ENCODE measurements at places on chromosomes 3 and 15.

DNA sequence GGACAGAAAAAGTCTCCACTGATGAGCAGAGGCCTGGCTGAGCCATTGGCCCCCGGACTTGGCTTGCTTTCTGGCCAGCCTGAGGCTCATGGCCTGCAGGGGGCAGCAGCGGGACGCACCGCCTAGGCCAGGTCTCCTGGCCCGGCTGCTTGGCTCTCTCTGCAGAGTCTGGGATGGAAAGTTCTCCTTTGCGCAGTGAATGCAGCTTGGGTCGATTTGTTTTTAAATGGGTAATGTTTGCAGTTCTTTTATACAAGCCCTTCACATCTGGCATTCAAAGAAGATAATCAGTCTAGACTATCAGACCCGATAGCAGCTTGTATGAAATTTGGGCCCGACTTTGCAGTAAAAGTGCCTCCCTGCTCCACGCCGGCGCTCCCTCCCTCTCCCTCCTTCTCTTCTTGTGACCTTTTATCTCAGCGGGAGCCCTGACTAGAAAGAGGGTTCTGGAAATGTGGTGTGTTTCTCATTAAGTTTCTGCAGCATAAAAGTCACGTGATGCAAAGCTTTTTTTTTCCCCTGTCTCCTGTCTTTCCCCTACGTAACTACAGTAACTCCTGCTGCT, 59.9 kb downstream of the ZNF621 start:
- DNase-seq, result peak; percentile 73

DNA sequence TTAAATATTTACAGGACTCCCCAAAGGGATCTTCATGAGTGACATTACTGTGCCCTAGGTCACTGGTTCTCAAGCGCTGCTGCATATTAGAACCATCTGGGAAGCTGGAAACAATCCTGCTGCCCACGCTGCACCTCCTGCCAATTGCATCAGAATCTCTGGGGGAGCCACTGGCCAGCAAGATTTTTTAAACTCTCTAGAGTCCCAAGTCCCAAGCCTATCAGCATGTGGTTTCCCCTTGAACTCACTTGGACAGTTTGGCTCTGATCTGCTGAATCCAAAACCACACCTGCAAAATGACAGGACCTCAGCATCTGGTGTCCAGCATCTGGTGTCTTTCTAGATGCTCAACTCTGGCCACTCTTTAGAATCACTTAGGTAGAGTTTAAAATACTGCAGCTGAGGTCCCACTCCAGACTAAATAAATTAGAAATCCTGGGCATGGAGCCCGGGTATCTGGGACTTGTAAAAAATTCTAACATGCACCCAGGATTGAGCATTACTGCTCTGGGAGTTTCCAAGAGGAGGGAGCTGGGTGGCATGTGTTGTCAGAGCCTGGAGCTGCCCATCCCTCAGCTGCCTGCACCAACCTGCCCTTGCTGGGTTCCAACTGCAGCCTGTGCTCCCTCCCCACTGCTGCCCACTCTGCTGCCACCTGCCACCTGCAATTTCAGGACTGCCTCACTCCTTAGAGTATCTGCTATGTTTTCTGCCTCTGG, 311.3 kb downstream of the SLC9A9 start:
- DNase-seq, result no peak

- DNase-seq, result no peak
Observed at GRCh38 chr3:185716436-185717108, 108.3 kb downstream of the IGF2BP2 start.

DNA sequence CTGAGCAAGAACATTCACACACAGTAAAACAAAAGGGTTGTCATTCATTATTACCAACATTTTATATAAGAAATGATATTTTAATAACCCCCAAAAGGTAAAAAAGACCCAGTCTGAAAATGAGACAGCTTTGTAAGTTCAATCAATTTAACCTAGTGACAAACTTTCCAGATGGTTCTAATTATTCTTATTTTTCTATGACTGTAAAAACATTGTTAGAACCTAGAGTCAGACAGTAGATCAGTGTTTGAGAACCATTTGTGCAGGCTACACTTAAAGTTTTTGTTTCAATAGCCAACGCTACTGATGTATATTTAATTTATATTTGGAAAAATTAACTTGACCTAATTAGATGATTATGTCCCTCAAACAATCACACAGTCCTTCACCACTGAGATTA, 708.4 kb upstream of the CBLB start:
- DNase-seq, result no peak

GRCh38 chr15:87489456-87489855, 767.1 kb downstream of the NTRK3 start:
- DNase-seq, result no peak

DNA sequence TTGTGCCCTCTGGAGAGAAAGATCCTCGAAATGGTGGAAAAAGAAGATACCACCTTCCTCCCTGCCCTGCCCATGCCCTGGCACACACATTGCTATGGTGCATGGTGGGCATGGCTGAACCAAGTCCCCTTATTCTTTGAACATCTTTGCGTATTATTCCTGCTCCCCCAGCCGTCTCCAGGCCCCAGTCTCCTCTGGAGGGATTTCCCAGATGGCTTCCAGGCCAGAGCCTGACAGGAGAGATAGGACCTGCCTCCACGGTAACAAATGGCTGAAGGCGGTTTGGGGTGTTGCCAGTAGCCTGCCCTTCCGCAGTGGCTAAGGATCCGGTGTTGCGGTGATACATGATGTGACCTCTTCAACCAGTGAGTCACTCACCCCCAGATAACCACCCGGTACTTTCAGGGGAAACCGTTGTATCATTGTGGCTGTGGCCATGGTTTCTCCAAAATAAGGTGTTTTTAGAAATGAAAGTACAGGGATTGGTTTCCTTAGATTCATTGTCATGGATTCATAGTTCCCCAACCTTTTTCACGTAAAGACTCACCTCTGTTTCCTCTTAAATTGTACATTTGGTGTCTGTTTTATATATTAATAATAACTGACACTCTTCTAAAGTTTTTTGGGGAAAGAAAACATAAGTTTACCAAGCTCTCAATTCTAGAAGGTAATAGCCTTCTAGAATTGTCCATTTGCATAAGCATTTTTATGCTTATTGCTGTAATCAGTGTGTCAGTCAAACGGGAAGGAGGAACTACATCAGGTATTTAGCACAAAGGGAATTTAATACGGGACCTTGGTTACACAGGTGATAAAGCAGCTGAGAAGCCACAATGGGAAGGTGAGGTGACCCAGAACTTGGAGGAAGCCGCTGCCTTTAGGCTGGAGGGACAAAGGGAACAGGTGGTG, 25.9 kb downstream of the SMAD3 start:
- peak; percentile 92 for DNase-seq

GRCh38 chr3:171804618-171805389, 5.5 kb downstream of the PLD1 start:
- no peak for DNase-seq

GRCh38 chr3:113712129-113712528, 15.7 kb upstream of the USF3 start:
- DNase-seq, result peak; percentile 5

DNA sequence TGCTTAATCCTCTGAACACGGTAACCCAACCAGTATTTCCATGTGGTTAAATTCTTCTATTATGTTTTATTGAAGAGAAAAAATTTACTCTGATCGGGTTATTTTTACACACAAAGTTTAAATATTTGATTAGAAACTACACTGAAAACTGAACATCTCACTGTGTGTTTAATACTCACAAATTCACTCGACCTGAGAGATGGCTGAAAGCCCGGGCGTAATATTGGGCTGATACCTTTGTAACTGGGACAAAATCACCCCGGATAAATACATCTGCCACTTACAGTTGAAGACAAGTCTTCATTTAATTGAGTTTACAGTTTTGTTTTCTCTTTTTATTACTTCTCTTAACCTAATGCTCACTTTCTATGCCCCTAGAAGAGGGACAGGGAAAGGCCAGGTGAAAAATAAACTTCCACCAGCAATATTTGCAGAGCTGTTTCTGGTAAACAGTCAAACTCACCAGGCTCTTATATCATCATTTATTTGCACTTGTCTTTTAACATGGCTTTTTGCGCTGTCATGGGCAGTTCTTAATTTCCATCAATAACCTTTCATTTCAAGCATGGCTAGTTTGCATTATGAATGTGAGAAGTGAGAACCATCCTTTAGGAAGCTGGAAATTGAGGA, 145.6 kb upstream of the TMCO5A start:
- no peak for DNase-seq

DNA sequence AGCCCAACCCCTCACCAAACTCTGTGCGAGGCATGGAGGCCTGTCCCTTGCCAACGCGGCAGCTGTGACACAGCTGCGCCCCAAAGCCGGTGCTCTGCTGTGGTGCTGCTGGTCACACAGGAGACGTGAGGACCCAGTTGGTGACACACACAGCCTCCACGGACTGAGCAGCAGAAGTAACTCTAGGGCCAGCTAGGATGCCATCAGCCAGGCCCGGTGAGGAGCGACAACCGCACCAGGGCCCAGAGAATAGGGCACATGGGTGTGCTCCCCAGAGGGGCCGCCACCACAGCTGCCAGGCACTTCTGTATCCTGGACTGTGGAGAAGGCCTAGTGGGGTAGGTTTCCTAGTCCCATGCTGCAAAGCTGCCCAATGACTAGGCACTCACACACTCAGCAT, 10.7 kb downstream of the ZXDC start:
- DNase-seq, result no peak

- DNase-seq, result no peak
Observed at GRCh38 chr3:30084316-30084715, 522.1 kb upstream of the TGFBR2 start.

DNA sequence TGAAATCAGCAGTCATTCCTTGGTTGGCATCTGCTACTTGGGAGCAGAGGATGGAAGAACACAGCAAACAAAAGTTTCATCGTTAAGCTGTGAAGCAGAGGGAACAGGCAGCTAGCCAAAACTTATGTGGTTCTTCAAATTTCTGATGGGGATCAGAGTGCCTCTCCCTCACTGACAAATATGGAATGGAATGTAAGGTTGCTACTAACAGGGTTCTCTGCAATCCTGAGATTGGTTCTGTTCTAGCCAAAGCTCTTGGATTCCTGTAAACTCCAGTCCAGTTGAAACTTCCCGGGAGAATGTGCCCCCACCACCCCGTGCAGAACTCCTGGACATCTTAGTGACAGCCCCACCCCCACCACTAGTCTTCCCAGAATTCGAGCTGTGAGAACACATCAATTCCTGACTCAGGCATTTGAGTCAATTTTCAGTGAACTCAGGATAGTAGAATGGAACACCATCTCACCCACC, 55.9 kb upstream of the PHLDB2 start:
- DNase-seq, result no peak

- peak; percentile 67 for DNase-seq
Observed at GRCh38 chr15:48861813-48862431, 16.0 kb upstream of the EID1 start.

- no peak for DNase-seq
Observed at GRCh38 chr3:170021083-170021482, 16.7 kb upstream of the GPR160 start.

DNA sequence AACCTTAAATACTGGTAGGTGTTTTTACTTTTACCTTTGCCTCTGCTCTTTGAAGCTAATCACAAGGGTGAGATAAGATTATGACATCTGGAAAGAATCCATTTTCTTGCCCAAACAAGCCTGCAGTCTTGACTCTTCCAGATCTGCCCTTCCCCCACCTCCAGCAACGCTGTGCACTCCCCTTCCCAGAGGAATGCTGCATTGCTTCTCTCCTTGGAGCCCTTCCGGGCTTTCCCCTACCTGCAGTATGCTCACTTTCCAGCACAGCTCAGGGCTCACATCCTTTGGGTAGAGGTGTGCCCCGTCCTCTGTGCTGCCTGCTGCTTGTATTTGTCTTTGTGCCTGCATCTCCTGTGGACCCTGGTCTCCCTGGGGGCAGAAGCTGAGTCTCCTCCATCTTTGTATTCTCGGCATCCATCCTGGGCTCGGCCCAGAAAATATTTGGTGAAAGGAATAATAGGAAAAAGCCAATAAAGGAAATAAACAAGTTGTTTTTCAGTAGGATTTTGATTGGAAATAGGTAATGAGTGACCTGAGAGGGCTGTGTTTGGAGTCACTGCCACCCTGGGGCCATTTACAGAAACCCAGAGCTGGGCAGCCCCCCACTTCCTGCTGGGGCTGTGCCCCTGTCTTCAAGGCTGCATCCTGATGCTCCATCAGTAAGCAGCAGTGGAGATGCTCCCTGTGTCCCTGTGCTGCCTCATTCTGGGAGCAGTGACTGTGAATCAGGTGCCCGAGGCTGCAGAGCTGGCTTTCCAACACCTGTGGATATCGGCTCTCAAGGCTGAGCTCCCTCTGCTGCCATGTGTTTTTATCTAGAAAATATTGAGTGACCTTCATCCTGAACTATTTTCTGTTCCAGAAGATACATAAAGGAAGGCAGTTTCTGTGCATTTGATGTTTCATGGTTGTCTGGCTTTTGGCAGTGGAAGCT, 117.5 kb downstream of the EEFSEC start:
- no peak for DNase-seq

- DNase-seq, result no peak
Observed at GRCh38 chr3:88000853-88001252, 58.0 kb downstream of the CGGBP1 start.

- no peak for DNase-seq
Observed at GRCh38 chr3:135706758-135707375, 258.7 kb upstream of the PPP2R3A start.

GRCh38 chr3:119500265-119500664, 1.9 kb downstream of the TIMMDC1 start:
- DNase-seq, result no peak

- DNase-seq, result no peak
Observed at GRCh38 chr3:147574621-147575020, 165.5 kb downstream of the ZIC1 start.

DNA sequence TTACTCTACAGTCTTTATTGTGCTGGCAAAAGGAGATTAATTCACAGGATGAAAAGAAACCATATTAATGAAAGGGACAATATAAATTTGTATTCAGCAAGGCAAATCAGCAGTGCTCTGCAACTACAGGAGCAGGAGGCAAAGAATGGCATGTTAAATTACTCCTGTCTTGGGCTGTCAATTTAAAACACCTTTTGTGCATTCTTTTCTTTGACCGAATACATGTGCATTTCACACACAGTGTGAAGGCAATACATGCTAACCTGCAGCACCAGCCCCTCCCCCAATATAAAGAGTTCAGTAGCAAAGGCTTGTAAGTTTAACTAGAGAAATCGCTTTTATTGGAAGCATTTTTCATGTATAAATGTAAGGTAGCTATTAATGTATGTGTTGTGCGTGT, 275.2 kb upstream of the TOPAZ1 start:
- DNase-seq, result no peak

- no peak for DNase-seq
Observed at GRCh38 chr15:34795267-34796081, at the start of gene ACTC1. Gene ACTC1, minus strand, starts transcription at chr15:34795549. Its CDS starts 741 bp downstream, at chr15:34794808.

DNA sequence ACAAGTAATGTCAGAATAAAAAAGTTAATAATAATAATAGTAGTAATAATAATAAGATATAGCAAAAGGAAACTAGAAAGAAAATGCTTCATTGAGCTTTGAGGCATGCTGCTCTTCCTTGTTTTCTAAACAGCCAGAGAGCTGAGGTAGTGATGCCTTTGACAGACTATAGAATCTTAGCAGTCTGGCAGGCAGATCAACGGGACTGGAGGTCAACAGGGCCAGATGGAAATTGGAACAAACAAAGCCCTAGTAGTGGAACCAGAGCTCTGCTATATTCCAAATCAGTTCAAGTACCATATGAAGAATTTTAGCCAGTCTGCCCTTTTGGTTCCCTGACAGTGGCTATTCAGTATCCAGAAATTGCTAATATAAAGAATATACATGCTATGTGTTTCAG, 278.6 kb downstream of the NLGN1 start:
- DNase-seq, result no peak
